ENCODE measurements at places on chromosomes 12 and 14.

DNA sequence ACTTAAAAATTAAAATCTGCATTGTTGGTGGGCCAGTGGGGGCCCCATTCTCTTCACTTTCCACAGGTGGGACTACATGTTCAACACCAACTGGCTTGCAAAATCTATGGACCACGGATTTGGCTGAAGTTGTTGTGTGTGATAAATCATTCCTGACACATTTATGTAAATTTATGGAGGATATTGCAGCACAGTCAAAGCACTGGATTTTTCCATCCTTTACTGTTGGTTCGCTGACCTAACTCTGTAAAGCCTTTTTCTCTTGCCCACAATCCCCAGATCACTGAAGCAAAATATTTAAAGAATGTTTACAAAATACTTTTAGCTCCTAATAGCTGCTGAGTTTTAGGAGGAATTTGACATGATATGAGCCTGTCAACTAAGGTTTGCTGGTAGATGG, 219.7 kb upstream of the PRICKLE1 start:
- DNase-seq, result no peak

- DNase-seq, result no peak
These were observed 5.3 kb downstream of the NUAK1 start for GRCh38 chr12:106133136-106134087.

DNA sequence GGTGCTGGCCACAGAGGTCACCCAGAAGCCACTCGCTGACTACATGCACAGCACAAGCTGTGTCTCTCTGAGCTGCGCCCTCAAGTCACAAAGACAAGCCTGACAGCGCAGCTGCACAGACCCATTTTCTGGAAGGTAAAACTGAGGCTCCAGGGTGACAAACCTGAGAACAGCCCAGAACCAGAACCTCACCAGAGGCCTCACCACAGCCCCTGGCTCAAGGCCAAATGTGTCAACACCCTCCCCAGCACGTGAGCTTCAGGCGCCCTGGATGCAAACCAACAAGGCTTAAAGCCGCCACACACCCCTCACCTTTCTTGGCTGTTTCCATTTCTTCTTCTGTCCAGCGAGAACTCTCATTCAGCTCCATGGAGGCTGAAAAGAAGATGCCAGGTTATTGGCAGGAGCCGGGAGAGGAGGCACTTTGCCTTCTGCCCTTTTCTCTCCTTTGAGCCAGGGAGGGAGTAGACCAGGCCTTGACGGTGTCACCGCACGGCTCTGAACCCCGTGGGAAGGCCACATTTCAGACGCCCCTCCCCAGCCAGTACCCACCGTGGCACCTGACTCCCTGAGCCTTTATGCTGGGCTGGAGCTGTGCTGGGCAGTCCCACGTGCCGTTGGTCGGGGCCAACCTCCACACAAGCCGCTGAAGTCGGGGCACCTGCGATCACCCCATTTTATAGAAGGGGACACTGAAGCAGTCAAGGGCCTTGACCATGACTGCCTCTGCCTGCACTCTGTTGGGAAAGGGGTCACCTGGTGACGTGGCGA, 103.1 kb downstream of the RFLNA start:
- no peak for DNase-seq

- DNase-seq, result no peak
These were observed 2.2 kb downstream of the ADIPOR2 start for GRCh38 chr12:1692895-1693610.

DNA sequence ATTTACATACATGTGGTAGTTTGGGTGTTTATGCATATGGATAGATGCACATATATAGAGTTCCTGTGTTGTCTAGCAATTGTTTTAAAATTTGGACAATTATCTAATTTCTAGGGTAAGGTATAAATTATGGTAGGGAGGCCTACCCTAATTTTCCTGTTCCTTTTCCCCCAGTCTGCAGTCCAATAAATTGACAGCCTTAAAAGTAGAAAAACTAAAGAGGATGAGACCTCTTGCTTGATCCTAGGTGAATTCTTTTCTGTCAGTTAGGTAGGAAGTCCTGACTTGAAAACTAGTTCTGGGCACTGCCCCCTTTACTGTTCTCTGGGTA, 2.1 kb upstream of the CDKN1B start:
- DNase-seq, result no peak

GRCh38 chr14:73700325-73700724, 13.9 kb downstream of the PNMA1 start:
- no peak for DNase-seq

GRCh38 chr12:48021485-48022179, 17.4 kb upstream of the COL2A1 start:
- no peak for DNase-seq

- DNase-seq, result no peak
These were observed 299.6 kb downstream of the DPF3 start for GRCh38 chr14:72594099-72594901.

GRCh38 chr12:52036587-52037171, 14.6 kb upstream of the NR4A1 start:
- DNase-seq, result peak; percentile 77

DNA sequence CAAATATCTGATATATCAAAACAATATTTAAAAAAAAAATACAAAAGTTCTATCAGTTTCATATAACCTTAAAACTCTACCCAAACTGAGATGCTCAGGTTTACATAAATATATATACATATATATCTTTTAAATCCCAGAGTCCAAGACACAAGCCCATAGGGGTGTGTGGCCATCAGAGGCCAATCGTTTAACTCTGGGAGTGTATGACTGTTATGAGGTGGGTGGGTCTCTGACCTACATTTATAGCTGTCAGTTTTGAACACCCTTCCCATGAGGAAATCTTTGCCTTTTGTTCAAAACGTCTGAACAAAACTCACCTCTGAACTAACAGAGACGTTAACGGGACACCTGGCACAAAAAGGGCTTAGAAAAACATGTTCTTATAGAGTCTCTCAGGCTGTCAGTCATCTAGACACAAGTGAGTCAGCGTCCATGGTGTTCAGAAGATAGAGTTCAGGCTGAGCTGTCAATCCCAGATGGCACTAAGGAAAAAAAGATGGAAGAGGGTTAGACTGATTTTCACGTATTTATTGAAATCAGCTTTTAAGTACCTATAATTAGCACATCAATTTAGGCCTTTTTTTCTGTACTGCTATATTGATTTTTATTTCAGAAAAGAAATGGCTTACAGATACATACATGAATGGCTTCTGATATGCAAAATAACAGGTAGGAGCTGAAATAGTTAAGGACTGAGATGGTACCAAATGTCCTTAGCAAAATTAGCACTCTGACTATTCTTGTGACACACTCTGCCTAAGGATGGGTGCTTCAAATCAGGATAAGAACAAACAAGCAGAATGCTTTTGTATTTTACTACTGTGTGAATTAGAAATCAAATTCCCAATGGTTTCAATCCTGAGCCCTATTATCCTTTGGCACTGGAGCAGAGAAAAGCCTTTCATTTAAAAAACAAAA, 29.2 kb downstream of the HIGD1C start:
- no peak for DNase-seq

- DNase-seq, result no peak
These were observed 20.3 kb downstream of the PRICKLE1 start for GRCh38 chr12:42568952-42569915.

DNA sequence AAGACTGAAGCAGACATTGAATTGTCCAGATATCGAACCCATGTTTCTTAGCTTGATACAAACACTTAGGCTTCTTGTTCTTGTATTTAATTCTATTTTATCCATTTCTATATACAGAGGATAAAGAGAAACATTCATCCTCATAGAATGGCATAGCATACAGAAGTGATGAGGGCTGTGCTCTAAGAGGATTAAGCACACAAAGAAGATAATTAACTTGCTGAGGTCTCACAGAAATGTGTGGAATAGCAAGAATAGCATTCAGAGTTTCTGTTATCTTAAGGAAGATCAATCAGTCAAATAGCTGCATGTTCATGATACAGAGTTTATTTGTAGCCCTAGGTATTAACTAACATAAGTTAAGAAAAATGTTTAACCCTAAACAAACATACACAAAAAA, 27.3 kb upstream of the STRAP start:
- no peak for DNase-seq

GRCh38 chr14:20603813-20604690, 12.9 kb upstream of the RNASE12 start:
- DNase-seq, result no peak

DNA sequence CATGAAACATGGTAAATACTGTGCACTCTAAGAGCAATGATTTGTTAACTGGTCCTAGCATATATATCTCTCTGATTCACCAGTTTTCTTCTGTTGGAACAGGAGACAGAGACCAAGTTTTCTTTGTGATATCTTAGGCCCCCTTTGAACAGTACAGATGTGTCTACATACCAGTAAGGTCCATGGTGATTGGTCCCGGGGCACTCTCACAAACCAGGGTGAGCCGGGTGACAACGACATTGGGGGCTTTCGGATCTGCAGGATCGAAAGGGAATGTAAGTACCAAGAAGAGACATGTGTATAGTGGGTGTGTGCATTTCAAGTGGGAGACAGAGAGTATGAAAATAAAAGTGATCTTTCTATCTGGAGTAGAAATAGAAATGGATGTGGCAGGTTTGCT, 11.3 kb upstream of the ERP27 start:
- no peak for DNase-seq

GRCh38 chr14:49641697-49642129, 6.7 kb upstream of the DNAAF2 start:
- DNase-seq, result no peak

- DNase-seq, result no peak
These were observed 182.9 kb upstream of the GRIN2B start for GRCh38 chr12:14164266-14164665.

GRCh38 chr14:70514168-70515069, 20.4 kb downstream of the ADAM20 start:
- no peak for DNase-seq

- DNase-seq, result no peak
These were observed 108.5 kb upstream of the C14orf180 start for GRCh38 chr14:104471114-104471513.

- DNase-seq, result no peak
These were observed 7.0 kb upstream of the SERPINA1 start for GRCh38 chr14:94395282-94395887.

- no peak for DNase-seq
These were observed 106.5 kb downstream of the SAMD4A start for GRCh38 chr14:54673193-54674045.

GRCh38 chr14:54830650-54831049, 72.0 kb downstream of the GCH1 start:
- no peak for DNase-seq

DNA sequence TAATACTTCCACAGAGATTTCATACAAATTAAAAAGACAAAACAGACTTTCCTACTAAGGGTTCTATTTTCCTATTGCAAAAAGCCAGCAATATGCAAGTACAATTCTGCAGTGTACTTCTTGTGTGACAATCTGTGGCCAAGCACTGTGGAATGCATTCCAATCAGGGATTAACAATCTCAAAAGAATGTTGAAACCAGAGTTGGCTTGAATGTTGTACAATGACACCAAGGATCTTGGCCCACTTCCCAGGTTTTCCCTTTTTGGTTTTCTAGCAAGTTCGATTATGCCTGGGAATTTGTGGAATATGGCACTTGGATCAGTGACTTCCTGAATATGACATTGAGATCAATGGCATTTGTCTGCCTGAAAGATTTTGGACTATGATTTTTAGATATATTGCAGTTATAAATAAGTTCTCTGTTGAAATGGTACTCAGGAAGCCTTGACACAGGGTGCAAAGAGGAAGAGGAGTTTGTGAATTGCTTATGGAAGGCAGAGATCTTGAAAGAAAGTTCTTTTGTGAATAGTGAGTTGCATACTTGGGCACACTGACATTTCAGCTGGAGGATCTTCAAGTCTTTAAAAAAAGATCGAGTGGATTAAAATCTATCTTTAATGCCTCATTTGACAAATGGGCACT, 81.4 kb upstream of the FERMT2 start:
- peak; percentile 7 for DNase-seq

- peak; percentile 44 for DNase-seq
These were observed 10.0 kb downstream of the TUBA1B start for GRCh38 chr12:49121047-49121696.

DNA sequence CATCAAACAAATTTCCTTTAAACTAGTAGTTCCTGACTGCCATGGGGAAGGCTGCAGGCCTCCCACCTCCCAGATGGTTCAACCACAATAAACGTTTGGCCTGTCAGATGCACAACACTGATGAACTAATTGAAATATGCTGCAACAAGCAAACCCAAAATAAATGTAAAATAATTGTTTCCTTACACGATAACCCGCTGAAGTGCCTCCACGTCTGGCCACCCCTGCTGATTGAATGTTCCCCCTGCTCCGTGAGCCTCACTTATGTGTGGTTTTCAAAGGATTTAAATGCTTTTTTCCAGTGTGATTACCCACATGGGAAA, 8.4 kb downstream of the PITPNM2 start:
- DNase-seq, result no peak

GRCh38 chr12:121801595-121802484, 2.0 kb upstream of the SETD1B start:
- DNase-seq, result peak; percentile 63

- DNase-seq, result no peak
These were observed 7.7 kb upstream of the AMN1 start for GRCh38 chr12:31736472-31736871.

- no peak for DNase-seq
These were observed 103.6 kb upstream of the RTL1 start for GRCh38 chr14:101007004-101007614.

GRCh38 chr12:96670334-96670899, 181.0 kb downstream of the CFAP54 start:
- DNase-seq, result no peak

- DNase-seq, result no peak
These were observed 21.9 kb downstream of the SLCO1C1 start for GRCh38 chr12:20716985-20717384.

GRCh38 chr14:92880851-92881250, 42.1 kb upstream of the CHGA start:
- no peak for DNase-seq

DNA sequence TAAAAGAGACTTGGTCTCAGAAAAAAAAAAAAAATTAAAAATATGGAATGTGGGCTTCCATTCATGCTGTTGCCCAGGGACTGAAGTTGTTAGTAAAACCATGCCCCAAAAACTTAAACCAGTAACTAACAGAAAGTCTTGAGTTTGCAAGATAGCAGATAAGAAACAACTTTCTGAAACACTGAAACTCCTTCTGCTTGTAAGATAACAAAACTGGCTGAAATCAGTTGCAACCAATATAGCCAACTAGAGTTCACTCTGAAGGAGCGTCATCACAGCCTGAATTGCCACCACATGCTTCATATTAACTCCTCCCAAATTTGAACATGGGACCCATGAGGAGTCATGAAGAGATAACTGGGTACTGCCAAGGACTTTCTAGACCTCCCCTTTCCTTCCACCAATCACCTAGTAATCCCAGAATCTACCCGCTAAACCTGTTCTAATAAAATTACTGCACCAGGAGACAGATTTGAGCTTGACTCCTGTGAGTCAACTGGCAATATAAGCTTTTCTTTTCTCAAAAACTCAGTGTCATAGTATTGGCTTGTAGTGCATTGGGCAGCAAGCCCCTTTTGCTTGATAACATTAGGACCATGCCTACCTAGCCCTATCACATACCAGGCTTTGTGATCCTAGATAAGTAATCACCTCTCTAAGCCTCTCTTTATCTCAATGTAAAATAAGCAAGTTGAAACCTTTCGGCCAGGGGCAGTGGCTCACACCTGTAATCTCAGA, 53.6 kb downstream of the R3HDM2 start:
- no peak for DNase-seq

DNA sequence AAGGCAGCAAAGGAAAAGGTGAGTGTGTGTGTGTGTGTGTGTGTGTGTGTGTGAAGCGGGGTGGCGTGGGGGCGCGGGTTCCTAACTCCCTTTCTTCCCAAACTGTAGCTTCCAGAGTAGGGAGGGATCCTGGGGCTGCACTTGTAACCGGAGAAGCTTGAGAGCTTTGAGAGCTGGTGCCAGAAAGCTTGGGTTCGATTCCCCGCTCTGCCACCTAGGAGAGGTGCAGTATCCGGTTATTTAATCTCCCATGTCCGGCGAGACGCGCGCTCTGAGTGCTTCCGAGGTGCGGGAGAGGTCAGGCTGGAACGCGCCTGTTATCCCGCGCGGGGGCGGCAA, 7.2 kb upstream of the RACGAP1 start:
- no peak for DNase-seq
